Stimulated activated CD4-positive, alpha-beta T cell treated with anti-CD3 and anti-CD28 coated beads, Interleukin-1b, Interleukin-23, amount 100 ng/mL, for 1 hour (primary cell): ENCODE measurements at places on chromosomes 2 and 18.

DNA sequence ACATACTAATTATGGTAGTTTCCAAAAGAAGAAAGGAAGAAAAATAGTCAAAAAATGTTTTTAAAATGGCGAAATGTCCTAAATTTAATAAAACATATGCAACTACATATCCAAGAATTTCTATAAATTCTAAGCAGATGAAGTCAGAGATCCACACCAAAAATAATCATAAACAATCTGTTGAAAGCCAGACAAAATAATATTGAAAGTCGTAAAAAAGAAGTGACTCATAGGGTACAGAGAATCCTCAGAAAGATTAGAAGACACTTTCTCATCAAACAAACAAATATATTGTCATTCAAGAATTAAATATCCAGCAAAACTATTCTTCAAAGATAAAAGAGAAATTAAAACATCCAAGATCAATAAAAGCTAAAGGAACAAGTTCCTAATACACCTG lies 281.4 kb upstream of the ZNF804A start:
- no peak for DNase-seq

DNA sequence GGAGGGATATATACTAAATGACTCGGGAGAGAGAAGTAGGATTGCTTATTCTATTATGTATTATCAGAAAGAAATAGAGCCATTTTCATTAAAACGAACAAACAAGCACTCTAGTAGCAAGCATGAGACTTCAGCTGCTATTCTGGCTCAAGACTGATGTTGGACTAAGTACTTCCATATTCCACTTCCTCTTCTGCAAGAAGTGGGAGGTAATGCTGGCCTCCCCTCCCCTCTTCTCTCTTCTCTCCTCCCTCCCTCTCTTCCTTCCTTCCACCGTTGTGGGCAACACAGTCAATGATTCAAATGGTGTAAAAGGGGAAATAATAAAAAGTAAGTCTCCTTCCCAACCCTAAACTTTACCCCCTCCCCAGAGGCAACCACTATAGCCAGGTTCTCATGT lies 62.6 kb downstream of the EMX1 start:
- no peak for DNase-seq

GRCh38 chr2:216217904-216218260 lies 108.7 kb downstream of the XRCC5 start:
- DNase-seq, result no peak

GRCh38 chr2:54047091-54047490 lies 68.3 kb upstream of the ACYP2 start:
- DNase-seq, result no peak

GRCh38 chr2:58369594-58369993 lies 128.5 kb upstream of the FANCL start:
- DNase-seq, result no peak

- no peak for DNase-seq
These were observed 134.0 kb upstream of the LYPD1 start for GRCh38 chr2:132804051-132804450.

DNA sequence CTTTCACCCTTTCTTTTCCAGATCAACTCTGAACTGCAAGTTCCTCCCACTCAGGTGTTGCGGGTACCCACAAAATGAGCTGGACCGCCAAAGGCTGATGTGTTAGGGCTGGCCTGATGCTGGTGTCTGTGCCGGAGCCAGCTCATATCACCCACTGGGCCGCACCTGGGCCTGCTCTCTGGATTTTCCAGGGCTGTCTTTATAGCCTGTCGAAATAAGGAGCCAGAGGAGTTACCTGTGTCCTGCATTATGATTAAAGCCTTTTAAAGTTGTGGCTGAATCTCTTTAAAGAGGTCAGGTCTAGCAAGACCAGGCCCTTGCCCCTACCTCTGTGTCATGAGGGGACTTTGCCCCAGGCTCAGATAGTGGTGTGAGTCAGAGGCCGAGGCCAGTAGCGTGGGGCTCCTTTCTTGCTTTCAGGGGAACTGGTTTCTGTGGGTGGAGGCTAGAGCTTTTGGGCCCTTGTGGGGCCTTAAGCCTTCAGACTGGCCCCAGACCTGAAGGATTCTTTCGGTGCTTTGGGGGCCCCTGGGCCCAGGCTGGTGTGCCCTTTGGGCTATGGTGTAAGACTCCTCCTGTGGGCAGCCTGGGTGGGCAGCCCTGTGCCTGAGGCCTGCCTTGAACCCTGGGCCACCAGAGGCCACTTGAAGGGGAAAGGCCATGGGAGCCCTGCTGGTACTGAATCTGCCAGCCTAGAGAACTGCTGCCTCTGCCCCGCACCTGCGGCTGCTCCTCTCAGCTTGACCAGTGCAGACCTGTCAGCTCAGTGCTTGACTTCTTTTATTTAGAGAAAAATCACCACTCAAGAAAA lies 21.3 kb downstream of the OTOF start:
- no peak for DNase-seq

DNA sequence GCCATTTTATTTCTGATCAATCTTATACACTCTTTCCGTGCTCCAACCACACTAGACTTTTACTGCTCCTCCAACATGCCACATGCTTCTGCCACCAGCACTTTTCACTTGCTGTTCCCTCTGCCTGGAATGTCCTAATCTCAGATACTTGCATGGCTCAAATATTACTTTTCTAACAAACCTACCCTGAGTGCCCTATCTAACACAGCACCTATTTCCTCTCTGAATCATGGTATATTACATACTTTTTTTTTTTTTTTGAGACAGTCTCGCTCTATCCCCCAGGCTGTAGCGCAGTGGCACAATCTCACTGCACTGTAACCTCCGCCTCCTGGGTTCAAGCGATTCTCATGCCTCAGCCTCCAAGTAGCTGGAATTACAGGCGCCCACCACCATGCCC lies 166.3 kb upstream of the CAVIN2 start:
- DNase-seq, result no peak

- DNase-seq, result no peak
These were observed 48.1 kb downstream of the ADCY3 start for GRCh38 chr2:24871852-24872333.

GRCh38 chr2:23901966-23902846 lies 24.7 kb downstream of the ATAD2B start:
- no peak for DNase-seq

DNA sequence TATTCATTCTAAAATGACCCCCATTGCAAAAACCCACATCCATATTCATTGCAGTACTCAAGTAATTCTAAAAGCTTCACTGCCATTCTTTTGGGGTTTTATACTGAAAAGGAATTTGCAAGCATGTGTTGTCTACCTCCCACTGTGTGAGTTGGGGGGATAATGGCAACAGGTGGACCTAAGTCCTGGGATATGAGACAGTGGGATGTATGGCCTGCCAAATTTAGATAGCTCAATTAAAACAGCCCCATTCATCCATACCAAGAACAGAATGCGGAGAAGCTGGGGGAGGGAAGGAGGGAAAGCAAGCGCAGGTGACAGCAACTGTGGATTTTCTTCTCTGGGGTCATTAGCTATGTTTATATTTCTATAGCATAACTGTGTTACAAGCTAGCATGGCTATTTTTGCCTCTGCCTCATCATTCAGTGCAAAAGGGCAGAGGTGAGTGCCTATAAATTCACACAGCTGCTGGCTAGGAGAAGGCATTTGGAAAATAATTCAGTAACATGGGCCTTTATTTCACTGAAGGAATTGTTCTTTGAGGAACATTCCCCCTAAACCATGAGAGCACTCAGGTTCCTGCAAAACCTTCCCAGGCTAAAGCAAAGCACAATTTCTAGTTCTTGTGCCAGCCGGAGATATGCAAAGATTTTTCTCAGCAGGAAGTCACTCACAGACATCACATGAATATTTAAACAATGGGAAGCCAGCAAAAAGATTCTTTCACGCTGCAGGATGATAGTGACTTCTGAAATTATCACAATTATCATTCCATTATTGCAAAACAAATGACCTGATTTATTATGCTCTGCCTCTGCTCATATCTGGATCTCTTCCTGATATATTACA lies 393.9 kb upstream of the ACVR2A start:
- no peak for DNase-seq

- no peak for DNase-seq
These were observed 129.0 kb upstream of the MYCN start for GRCh38 chr2:15811367-15811766.

DNA sequence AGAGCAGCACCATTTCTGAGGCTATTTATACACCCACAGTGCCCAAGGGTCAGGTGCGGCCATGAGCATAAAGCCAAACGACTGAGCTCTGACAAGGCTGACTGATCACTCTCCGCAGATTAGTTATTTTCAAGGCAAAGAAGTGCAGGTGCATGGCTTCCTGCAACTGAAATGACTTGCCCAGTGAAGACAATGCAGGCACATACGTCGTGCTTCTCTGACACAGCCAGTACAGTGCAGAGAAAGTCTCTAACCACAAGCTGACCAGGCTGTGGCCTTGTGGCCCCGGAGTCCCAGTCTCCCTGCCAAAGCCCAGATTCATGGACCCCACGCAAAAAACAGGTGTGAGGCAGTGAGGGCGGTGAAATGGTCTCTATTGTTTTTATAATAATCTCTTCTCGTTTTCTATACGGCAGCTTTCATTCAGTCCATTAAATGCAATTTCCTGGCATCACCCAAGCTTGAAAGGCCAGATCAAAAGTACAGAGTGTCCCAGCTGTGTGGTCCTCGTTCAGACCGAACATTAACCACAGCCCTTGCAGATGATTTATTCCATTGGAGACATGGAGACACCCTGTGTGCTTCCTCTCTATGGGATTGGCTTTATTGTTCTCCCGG lies 447.0 kb upstream of the ID2 start:
- no peak for DNase-seq

DNA sequence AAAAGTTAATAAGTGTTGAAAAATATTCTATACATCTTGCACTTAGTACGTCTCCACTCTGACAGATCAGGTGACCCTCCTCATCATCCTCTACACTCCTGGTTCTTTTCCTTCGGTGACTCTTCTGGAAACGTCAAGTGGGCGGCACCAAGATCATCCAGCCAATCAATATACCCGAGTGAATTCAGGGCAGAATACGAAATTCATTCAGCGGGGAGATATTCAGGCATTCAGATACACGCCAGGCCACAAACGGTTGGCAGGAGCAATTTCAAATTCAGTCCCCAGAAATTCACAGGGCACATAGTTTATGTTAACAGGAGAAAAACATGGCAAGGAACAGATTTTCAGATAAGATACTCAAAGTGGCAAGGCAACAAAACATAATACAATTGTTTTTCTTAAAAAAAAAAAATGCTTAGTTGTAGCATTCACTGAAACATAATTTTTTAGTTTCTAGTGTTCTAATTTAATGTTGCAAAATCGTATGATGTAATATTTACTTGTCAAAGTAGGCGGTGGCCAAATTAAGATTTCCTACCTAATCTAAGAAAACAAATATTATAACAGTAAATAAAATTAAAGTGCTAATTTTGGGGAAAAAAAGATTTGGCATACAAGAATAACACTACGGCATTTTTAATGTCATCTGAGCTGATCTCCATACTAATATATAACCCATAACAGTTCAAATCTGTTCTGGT lies 4.2 kb downstream of the CLK1 start:
- DNase-seq, result no peak

DNA sequence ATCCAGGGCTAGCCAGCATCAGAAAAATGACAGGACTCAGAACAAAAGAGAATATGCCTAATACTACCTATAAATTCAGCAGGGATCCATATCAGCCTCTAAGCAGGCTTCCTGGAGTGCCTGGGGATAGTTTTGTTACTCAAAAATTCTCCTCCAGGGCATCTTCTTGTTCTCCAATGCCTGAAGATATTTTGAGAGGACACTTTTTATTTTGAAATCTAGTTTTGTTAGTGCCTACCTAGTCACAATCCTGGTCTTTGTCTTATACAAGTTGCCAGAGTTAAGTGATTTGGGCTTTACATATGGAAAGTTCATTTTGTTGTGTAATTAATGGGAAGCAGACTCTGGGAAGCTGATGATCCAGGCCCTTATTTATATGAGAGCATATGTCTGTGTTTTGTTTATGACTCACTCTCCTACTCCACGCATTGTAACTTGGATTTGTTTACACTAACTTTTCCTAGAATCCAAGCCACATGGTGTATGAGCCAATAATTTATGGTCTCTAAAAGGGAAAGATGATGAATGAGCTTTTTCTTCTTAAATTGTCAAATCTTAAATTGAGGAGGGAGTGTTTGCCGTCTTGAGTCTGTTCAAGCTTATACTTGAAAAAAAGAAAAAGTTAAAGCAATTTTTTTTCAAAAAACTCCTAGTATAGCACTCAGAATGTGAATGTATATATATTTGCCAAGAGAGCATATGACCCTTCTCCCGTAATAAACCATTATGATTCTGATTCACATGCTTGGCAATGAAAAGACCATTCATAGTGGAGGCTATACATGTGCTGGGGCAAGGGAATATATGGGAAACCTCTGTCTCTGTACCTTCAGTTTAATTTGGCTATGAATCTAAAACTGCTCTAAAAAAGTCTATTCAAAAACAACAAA lies 370.3 kb downstream of the SETBP1 start:
- DNase-seq, result no peak

GRCh38 chr2:2187196-2187595 lies 143.9 kb downstream of the MYT1L start:
- no peak for DNase-seq

DNA sequence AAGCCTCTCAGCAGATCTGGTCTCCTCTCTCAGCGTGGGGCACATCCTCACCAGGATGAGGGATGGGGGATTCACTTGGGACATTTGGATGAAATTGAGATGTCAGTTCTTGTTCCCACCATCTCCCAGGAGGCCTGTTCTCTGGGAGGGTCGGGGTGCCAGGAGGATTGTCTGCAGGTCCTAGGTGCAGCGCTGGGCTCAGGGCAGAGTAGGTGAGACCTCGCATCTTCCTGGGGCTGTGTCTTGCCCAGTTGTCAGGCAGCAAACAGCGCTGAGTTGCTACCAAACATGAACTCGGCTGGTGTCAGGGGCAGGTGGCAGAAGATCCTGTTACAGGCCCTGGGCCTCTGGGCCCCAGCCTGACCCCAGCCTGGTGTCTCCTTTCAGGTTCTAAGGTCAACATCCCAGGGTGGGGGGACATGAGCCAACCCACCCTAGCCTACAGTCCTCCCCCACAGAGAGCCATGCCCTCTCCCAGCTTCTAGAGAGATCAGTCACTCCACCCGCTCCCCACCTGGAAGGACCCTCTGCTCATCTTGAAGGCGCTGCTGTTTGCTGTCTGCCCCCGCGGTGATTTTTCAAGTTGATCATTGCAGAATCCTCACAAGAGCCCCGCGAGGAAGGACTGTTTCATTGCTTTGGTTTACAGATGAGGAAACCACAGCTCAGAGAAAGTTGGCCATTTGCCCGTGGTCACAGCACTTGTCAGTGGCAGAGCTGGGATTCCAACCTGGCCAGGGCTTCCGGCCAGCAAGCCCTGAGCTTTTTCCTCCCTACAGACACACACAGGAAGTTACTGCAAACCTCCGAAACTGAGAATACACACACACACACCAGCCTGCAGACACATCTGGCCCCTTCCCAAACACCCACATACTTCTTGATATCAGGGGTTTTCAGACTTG lies 83.9 kb downstream of the STPG4 start:
- no peak for DNase-seq

- DNase-seq, result no peak
These were observed 456.6 kb upstream of the ID2 start for GRCh38 chr2:8225266-8225665.
